ENCODE measurements at places on chromosomes 2 and 18.
A peak's percentile ranks its signal among the peaks of the same experiment; 100 is the strongest.

GRCh38 chr2:230356084-230356483 lies 29.1 kb downstream of the SP140L start:
- H3K27ac ChIP-seq: no peak overlapping the region
- H3K27me3 ChIP-seq: no peaks in the 10 kb centered on the region
- H3K4me1 ChIP-seq: no peaks in the 10 kb centered on the region
- no peak for DNase-seq
- no peaks in the 10 kb centered on the region for H3K36me3 ChIP-seq
- H3K4me3 ChIP-seq: no peak overlapping the region

- no peaks in the 10 kb centered on the region for H3K36me3 ChIP-seq
- no peaks in the 10 kb centered on the region for H3K27me3 ChIP-seq
- no peak within 1 kb of the TSS for H3K27ac ChIP-seq
- no peak for DNase-seq
- no peaks in the 10 kb centered on the region for H3K4me1 ChIP-seq
Measured at GRCh38 chr2:27086724-27087593, at the start of gene KHK. KHK (plus strand) TSS chr2:27086772; CDS start chr2:27087260, 488 bp downstream.

DNA sequence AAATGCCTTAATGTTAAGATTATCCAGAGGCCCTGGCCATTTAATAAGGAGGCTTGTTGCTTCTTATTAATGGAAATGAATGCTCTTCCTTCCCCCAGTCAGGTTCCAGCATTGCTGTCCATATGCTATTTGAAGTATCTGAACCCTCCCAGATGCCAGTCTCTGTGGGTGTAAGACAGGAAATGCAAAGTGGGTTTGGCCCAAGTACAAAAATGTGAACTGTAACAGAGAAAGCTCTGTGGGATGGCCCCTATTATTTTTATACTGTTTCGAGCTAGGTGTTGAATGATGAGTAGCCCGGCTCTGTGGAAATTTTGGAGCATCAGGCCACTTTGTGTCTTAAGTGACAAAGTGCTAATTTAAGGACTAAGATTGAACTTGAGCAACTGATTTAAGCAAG lies 141.0 kb downstream of the UXS1 start:
- no peaks in the 10 kb centered on the region for H3K4me1 ChIP-seq
- H3K27me3 ChIP-seq: no peaks in the 10 kb centered on the region
- DNase-seq: no peak
- H3K4me3 ChIP-seq: no peak overlapping the region

DNA sequence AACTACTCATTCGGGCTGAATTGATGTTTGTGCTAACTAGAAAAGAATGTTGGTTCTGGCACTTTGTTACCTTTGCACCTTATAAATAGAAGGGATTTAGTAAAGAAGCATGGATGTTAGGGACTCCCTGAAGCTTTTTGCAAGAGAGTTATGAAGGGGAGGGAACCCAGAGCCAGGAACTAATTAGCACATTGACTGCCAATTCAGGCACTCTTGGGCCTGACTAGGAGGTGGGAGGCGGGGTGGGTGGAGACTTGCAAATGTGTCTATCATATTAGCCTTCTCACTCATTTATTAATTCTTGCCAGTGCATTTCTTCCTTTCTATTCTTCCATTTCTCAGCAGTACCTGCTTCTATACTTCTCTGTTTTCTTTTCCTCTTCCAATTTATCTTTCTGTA lies 1022.4 kb downstream of the TMEM182 start:
- H3K4me1 ChIP-seq: no peaks in the 10 kb centered on the region
- H3K4me3 ChIP-seq: no peak overlapping the region
- H3K27me3 ChIP-seq: no peaks in the 10 kb centered on the region
- H3K36me3 ChIP-seq: no peaks in the 10 kb centered on the region

- no peak overlapping the region for H3K4me3 ChIP-seq
- no peaks in the 10 kb centered on the region for H3K36me3 ChIP-seq
- no peak for DNase-seq
- H3K27me3 ChIP-seq: no peaks in the 10 kb centered on the region
- H3K27ac ChIP-seq: no peak overlapping the region
Measured at GRCh38 chr2:144477281-144477956, 42.5 kb downstream of the ZEB2 start.

GRCh38 chr18:47254341-47254939 lies 3.0 kb upstream of the SKOR2 start:
- H3K36me3 ChIP-seq: no peaks in the 10 kb centered on the region
- H3K27ac ChIP-seq: no peak overlapping the region
- H3K4me1 ChIP-seq: no peaks in the 10 kb centered on the region
- no peak overlapping the region for H3K4me3 ChIP-seq
- peaks cover 91% of the 10 kb centered on the region for H3K27me3 ChIP-seq
- peak; percentile 89 for DNase-seq

DNA sequence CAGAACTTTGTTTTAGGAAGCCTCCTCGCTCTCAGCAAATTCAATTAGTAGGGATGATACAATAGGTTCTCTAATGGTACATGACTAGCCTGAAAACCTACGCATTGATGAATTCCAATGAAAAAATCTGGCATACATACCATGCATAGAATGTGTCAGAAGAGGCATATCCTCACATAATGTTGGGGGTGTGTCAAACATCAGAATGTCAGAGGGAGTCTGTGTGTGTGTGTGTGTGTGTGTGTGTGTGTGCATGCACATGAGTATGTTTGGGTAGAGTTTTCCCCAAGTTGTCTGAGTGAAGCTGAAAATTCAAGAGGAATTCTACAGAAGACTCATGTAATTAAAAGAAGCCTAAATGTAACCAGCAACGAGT lies 78.5 kb downstream of the FIGN start:
- H3K36me3 ChIP-seq: no peaks in the 10 kb centered on the region
- no peak overlapping the region for H3K4me3 ChIP-seq
- H3K27ac ChIP-seq: no peak overlapping the region
- H3K27me3 ChIP-seq: no peaks in the 10 kb centered on the region
- no peak for DNase-seq

DNA sequence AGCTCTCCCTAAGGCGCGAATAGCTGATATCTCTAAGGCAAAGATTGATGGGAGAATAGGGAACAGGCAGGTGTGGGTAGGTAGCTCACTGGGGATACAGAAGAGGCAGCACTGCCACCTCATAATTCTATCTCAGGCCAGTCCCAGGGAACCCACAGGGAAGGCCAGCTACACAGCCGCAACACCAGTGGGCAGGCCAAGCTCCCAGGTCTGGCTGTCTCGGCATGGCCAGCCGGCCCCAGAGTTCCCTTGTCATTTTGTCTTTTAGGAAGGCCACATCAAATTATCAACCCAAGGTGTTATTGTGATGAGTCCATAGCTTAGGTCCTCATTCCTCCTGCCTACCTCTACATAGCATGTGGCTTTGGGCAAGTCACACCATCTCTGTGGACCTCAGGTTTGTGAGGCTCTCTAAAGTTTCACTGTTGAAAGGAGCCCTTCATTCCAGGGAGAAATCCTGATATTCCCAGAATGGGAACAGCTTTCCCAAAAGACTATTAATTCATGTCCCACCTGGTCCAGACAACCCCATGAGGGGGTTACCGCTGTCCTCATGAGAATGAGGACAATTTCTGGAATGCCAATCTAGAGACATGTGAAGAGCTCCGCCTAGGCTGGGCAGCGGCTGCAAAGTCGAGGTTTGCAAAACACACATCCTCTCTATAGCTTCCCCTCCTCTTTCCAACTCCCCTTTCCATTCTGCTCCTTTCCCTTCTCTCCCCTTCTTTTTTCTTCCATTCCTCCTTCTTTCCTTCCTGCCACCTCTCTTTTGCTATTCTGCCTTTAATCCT lies 287.1 kb upstream of the ID2 start:
- no peak for DNase-seq
- H3K27ac ChIP-seq: no peak overlapping the region
- H3K27me3 ChIP-seq: no peaks in the 10 kb centered on the region
- H3K4me3 ChIP-seq: no peak overlapping the region
- peaks cover 6% of the 10 kb centered on the region for H3K4me1 ChIP-seq
- no peaks in the 10 kb centered on the region for H3K36me3 ChIP-seq

DNA sequence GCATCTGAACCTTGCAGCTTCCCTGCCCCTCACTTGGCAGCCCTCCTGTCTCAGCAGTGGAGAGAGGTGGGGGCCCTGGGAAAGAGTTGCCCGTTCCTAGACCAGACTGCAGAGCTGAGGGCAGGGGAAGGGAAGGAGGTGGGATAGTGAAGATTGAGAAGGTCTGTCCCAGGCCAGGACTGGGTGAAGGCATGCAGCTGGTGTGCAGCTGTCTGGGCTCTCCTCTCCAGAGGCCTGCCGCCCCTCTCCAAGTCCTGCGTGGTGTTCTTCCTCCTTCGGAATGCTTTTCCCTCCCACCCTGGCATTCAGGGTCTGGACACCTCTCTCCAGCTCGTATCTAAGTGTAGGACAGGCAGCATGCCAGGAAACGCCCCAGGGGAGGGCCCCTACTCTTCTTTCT lies 323.5 kb downstream of the CELF4 start:
- H3K4me1 ChIP-seq: peaks cover 3% of the 10 kb centered on the region
- H3K4me3 ChIP-seq: no peak overlapping the region
- no peaks in the 10 kb centered on the region for H3K36me3 ChIP-seq
- H3K27ac ChIP-seq: no peak overlapping the region
- H3K27me3 ChIP-seq: no peaks in the 10 kb centered on the region

- no peaks in the 10 kb centered on the region for H3K4me1 ChIP-seq
- H3K36me3 ChIP-seq: no peaks in the 10 kb centered on the region
- no peak overlapping the region for H3K4me3 ChIP-seq
- DNase-seq: no peak
- no peak overlapping the region for H3K27ac ChIP-seq
- no peaks in the 10 kb centered on the region for H3K27me3 ChIP-seq
Measured at GRCh38 chr2:66489436-66489835, 54.5 kb downstream of the MEIS1 start.

DNA sequence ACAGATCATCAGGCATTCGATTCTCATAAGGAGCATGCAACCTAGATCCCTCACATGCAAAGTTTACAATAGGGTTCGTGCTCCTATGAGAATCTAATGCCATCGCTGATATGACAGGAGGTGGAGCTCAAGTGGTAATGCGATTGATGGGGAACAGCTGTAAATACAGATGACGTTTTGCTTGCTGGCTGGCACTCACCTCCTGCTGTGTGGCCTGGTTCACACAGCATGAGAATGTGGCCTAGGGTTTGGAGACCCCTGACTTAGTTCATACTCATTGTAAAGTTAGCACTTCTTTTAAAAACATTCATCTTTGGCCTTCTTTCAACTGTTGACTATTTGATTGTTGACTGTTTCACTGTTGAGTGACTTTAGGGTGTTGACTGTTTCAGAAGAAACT lies 8.7 kb upstream of the CHMP1B start:
- no peaks in the 10 kb centered on the region for H3K27me3 ChIP-seq
- H3K4me1 ChIP-seq: no peaks in the 10 kb centered on the region
- no peaks in the 10 kb centered on the region for H3K36me3 ChIP-seq
- no peak for DNase-seq
- no peak overlapping the region for H3K4me3 ChIP-seq

- peaks cover 63% of the 10 kb centered on the region for H3K36me3 ChIP-seq
Measured at GRCh38 chr2:231800493-231801091, 14.3 kb downstream of the COPS7B start.

GRCh38 chr2:193124815-193125214 lies 930.1 kb upstream of the TMEFF2 start:
- no peak overlapping the region for H3K4me3 ChIP-seq
- H3K4me1 ChIP-seq: no peaks in the 10 kb centered on the region
- H3K36me3 ChIP-seq: no peaks in the 10 kb centered on the region
- H3K27me3 ChIP-seq: no peaks in the 10 kb centered on the region

DNA sequence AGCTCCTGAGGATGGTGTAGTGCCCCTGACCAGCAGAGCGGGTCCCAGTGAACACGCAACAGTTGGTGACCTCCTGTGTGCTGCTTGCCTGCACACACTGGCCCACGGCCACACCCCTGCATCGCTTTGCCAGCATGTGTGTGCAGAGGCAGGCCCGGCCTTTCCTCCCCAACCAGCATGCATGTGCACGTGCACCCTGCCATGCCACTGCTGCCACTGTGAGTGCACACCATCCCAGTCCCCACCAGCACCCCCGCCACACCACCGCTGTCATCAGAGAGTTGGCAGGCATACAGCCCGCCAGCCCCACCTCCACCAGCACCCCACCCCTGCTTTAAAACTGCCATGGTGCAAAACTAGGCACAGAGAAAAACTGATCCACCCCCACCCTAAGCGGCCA lies 197.4 kb upstream of the SRD5A2 start:
- no peak overlapping the region for H3K4me3 ChIP-seq
- no peaks in the 10 kb centered on the region for H3K4me1 ChIP-seq
- no peak for DNase-seq

DNA sequence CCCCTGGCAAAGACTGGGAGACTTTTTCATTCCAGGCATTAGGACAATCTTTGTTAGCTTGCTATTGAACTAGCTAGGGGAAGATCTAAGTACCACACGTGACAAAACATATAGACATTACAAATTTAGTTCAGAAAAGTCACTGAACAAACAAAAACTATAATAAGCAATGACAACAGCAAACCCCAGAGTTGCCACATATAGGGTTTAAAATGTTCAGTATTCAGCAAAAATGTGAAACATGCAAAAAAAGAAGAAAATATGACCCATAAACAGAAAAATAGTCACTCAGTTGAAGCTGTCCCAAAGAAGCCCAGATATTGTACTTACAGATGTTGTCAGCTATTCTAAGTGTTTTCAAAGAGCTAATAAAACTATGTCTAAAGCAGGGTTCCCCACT lies 431.1 kb upstream of the CDH2 start:
- no peak overlapping the region for H3K4me3 ChIP-seq
- no peaks in the 10 kb centered on the region for H3K27me3 ChIP-seq
- no peak for DNase-seq
- no peaks in the 10 kb centered on the region for H3K4me1 ChIP-seq
- no peaks in the 10 kb centered on the region for H3K36me3 ChIP-seq

GRCh38 chr2:218003281-218003944 lies 618 bp upstream of the TNS1 start:
- 0 out of 2 replicates have a peak, but pooled peaks cover 2% of the 10 kb centered on the region for H3K4me1 ChIP-seq
- H3K27ac ChIP-seq: no peak overlapping the region
- no peak for DNase-seq
- H3K4me3 ChIP-seq: no peak overlapping the region
- H3K36me3 ChIP-seq: no peaks in the 10 kb centered on the region

DNA sequence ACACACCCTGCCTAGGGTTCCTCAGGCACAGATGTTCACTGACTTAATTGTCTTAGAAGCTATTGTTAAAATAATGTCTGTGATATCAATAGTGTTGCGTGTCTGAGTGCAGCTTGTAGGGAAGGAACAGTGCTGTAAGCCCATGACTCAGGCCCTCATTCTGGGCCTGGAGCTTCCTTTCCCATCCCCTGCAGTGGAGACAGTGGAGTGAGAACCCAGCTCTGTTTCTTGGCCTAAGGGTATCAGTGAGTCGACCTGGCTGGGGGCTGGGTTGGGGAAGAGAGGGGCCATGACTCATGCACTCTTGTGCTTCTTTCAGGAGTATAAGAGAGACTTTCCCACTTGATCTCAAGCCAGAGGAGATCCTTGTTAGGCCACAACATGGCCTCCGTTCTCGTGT lies 106.8 kb downstream of the HRH4 start:
- DNase-seq: no peak
- H3K4me3 ChIP-seq: no peak overlapping the region
- H3K27me3 ChIP-seq: no peaks in the 10 kb centered on the region
- no peak overlapping the region for H3K27ac ChIP-seq
- H3K4me1 ChIP-seq: no peaks in the 10 kb centered on the region

Measured in H9 (cell line).